Left cardiac atrium (tissue), 4 donors: ENCODE measurements at places on chromosomes 16 and 17. TPM values are rescaled to one million over a fixed set of nuclear protein-coding genes. Genes with fewer than 3 reads are reported as not detected.

EVPLL gene
- not detected for total RNA-seq

CFAP119 gene
- total RNA-seq = 1.1 TPM

COTL1 gene
- total RNA-seq = 37.3 TPM

IRF8 gene
- 9.2 TPM for total RNA-seq

NXPH3 gene
- total RNA-seq = 6.5 TPM

CRYM gene
- total RNA-seq = 44.2 TPM

CTRB1 gene
- total RNA-seq = 1.4 TPM

ARHGAP44 gene
- 7.7 TPM for total RNA-seq

AANAT gene
- not detected for total RNA-seq

RDM1 gene
- total RNA-seq = not detected

CDH5 gene
- total RNA-seq = 80.0 TPM

NOG gene
- total RNA-seq = 0.13 TPM

TLCD1 gene
- total RNA-seq = 3.5 TPM

SBK1 gene
- 1.3 TPM for total RNA-seq

KRTAP1-1 gene
- not detected for total RNA-seq

MT1E gene
- 114 TPM for total RNA-seq

AATK gene
- 12.7 TPM for total RNA-seq

BAHCC1 gene
- total RNA-seq = 9.9 TPM

ZNF597 gene
- 1.4 TPM for total RNA-seq

KCNJ2 gene
- total RNA-seq = 4.8 TPM

PDPR gene
- total RNA-seq = 39.5 TPM

HSD3B7 gene
- total RNA-seq = 10.0 TPM

EME2 gene
- 6.9 TPM for total RNA-seq

KCNG4 gene
- total RNA-seq = not detected

SAMD14 gene
- total RNA-seq = 2.1 TPM

CLEC16A gene
- total RNA-seq = 25.5 TPM

MT1H gene
- total RNA-seq = not detected

KRTAP4-6 gene
- total RNA-seq = not detected

MT4 gene
- not detected for total RNA-seq

CCDC78 gene
- 0.56 TPM for total RNA-seq

OR2C1 gene
- total RNA-seq = 0.18 TPM

KRTAP4-4 gene
- not detected for total RNA-seq

CCL16 gene
- total RNA-seq = not detected

RUNDC1 gene
- 9.3 TPM for total RNA-seq

CARHSP1 gene
- 37.6 TPM for total RNA-seq

SALL1 gene
- total RNA-seq = 0.29 TPM

CSH1 gene
- not detected for total RNA-seq

CHST5 gene
- 0.37 TPM for total RNA-seq
